ENCODE measurements at places on chromosomes 16 and 17. TPM values are rescaled to one million over a fixed set of nuclear protein-coding genes. Genes with fewer than 3 reads are reported as not detected.

The PIK3R5 gene
- not detected for total RNA-seq

- DNase-seq, result peak; percentile 79
Measured at GRCh38 chr16:78770353-78771091, 671.1 kb downstream of the WWOX start.

DNA sequence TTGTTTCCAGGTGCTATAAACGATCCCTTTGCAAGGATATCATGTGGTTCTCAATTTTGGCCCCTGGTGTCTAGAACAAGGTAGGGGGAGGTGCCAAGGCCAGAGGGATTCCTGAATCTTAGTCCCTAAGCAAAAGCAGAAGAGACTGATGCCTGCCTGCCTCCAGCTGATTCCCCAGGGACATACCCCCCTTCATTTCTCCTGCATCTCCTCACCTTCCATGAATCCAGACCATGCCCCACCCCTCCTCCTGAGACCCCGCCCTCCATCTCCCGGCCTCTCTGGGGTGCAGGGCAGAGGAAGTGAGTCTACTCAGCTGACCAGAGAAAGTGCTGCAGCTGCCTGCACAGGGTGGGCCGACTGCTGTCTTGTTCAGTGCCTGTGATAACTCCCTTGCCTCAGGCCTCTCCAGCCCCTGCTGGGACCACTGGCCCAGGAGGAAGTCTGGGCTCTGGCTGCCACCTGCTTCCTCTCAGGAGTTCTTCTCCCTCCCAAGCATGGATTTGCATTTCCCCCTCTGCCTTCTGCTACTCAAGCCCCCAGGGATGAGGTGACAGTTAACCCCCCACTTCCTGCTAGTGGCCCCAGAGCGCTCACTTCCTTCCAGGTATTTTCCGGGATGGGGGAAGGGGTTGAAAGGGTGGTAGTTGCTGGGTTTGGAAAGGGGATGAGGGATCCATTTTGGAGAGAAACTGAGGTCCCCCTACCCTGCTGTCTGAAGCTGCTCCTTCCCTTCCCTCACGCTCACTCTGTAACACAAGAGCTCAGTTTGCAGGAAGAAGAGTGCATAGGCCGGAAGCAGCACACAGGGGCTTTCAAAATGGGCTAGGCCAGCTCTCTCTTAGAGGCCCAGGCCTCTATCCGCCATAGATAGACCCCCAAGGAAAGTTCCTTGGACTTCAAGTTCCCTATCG is 10.5 kb upstream of the TSPOAP1 start:
- peak; percentile 82 for DNase-seq

DNA sequence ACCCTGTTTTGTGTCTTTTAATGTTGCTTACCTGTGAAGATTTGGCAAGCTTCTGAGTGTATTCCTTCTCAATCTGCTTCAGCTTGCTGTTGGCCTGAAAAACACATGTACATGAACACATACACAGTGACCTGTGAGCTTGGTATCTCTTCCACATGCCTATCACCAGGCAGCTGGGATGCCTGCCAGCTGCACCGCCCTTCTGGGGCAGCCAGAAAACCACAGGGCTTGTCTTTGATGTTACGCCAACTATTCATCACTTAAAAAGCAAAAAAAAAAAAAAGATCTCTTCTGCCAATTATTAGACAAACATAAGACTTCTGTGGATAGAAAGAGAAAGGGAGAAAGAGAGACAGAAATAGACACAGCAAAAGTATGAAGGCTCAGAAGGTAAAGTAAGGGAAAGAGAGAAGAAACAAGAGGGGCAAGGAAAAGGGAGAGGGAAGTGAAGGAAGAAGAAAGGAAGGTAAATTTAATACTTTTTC is 189.2 kb upstream of the AXIN2 start:
- no peak for DNase-seq

Measured in glutamatergic neuron (in vitro differentiated cells).